Stimulated activated CD4-positive, alpha-beta T cell treated with anti-CD3 and anti-CD28 coated beads, Interleukin-2, amount 100 ng/mL, for 24 hours (primary cell): ENCODE measurements at places on chromosomes 4 and X.

DNA sequence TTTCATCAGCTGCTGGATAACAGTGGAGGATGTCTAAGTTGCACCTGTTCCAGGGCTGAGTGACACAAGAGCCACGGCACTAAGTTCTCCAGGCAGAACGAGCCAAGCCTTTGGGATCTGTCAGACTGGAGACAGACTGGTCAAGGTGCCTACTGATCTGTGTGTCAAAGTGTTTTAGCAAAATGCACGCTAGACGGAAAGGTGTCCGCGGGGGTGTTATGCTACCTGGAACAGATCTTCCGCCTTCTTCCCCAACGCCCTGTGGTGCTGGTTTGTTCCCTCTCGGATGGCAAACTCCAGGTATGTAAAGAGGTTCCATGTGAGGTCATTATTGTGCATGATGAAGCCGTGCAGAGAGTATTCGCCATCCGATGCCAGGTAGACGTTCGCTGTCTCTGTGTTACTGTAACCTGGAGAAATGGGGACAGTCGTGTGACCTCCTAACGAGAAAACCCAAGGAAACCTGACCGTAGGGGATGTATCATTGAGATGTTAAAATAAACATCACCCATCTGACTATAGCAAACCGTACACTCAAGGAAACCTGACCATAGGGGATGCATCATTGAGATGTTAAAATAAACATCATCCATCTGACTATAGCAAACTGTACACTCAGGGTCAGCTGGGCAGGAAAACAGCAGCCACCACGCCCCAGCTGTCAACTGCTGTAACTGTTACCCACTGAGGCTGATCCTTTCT is 29.7 kb upstream of the SLC25A6 start:
- DNase-seq, result no peak

GRCh38 chrX:19709812-19710518 is 177.4 kb downstream of the SH3KBP1 start:
- DNase-seq, result no peak

- DNase-seq, result no peak
Observed at GRCh38 chr4:60128888-60129287, 1071.2 kb upstream of the ADGRL3 start.

- no peak for DNase-seq
Observed at GRCh38 chr4:112109360-112110058, 35.7 kb upstream of the FAM241A start.

DNA sequence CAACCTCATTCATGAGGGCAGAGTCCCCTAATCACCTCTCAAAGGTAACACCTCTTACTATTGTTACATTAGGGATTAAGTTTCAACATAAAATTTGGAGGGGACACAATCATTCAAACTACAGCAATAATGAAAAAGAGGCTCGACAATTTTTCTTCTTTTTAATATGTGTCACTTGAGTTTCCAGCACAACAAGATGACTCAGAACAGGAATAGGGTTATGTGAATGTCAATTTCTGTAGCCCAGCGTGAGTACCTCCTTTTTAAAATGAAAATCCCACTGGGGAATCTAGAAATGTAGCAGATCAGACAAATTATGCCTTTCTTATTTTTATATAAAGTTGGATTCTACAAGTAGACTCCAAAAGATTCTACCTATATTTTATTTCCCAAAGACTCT is 83.7 kb downstream of the ZNF330 start:
- no peak for DNase-seq

- no peak for DNase-seq
Observed at GRCh38 chr4:141290771-141291170, 70.1 kb downstream of the ZNF330 start.

GRCh38 chrX:38891641-38892413 is 90.6 kb downstream of the MID1IP1 start:
- no peak for DNase-seq
